ENCODE measurements at places on chromosomes 2 and 18. TPM values are rescaled to one million over a fixed set of nuclear protein-coding genes. Genes with fewer than 3 reads are reported as not detected.

The SLC30A3 gene
- polyA plus RNA-seq = 2.2 TPM

DNA sequence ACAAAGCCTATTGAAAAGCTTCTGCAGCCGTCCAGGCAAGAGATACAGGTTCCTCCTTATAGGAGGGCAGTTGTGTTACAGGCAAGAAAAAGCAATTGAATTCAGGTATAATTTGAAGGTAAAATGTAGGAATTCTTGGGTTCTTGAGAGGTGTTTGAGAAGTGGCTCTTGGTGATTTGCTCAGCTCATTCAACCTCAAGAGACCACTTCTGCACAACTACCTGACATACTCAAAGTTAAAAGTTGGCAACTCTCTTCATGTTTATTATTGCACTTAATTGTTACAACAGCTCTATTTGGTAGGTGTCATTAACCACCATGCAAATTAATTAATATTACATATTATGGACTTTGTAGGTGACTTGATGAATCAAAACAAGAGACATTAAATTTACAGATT, 753.2 kb downstream of the ADCYAP1 start:
- DNase-seq = no peak

DNA sequence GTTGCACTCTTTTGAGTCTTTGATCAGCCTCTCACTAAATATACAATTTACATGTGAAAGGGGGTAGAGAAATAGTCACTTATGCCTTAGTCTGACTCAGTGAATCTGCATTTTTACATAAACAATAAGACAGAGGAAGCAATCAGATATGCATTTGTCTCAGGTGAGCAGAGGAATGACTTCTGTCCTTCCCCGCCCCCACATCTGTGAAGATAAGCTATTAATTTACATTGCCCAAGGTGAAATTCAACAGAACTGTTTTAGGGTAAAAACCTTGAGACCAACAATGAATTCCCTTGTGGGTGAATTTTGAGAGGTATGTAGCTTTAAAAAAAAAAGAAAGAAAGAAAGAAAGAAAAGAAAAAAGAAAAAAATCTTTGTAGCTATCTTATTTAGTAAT, 1302.9 kb upstream of the ACVR2A start:
- no peak for DNase-seq

DNA sequence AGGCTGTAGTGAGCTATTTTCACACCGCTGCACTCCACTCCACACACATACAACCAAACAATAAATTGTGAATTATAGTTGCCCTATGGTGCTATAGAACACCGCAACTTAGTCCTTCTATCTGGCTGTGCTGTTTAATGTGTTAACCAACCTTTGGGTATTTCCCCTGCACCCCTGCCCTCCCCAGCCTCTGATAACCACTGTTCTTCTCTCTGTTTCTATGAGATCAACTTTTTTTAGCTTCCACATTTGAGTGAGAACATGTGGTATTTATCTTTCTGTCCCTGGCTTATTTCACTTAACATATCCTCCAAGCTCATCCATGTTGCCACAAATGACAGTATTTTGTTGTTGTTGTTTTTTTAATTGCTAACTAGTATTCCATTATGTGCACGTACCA, 32.5 kb downstream of the TET3 start:
- no peak for DNase-seq

The TMEFF2 gene
- polyA plus RNA-seq = 13.7 TPM

The TTL gene
- polyA plus RNA-seq = 46.2 TPM

DNA sequence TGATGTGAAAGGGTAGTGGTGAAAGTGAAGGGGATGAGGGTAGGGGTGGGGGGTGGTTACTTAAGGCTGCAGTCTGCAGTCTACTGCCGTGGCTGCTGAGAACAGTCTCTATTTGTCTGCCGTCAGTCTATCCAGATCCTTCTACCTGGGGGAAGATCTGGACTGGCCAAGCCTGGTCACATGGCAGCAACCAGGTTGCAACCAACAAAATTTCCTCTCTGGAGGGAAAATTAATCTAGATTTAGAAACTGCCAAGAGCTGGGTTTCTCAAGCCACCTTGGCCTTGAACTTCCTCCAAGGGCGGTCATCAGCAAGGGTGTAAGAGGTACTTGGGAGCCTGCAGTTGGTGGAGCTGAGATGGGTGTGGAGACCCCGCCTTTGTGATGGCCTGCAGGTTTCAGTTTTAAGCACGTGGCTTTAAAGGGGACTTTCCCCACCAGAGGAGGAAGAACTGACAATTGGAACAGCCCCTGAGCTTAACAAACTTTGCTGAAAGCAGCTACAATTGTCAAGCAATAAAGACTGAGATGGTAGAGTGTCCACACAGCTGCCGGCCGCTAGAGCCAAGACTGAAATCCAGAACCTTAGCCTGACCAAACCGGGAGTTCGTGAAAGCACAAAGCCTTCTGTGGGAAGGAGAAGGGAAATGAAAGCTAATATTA, 31.4 kb upstream of the KCMF1 start:
- DNase-seq = no peak

DNA sequence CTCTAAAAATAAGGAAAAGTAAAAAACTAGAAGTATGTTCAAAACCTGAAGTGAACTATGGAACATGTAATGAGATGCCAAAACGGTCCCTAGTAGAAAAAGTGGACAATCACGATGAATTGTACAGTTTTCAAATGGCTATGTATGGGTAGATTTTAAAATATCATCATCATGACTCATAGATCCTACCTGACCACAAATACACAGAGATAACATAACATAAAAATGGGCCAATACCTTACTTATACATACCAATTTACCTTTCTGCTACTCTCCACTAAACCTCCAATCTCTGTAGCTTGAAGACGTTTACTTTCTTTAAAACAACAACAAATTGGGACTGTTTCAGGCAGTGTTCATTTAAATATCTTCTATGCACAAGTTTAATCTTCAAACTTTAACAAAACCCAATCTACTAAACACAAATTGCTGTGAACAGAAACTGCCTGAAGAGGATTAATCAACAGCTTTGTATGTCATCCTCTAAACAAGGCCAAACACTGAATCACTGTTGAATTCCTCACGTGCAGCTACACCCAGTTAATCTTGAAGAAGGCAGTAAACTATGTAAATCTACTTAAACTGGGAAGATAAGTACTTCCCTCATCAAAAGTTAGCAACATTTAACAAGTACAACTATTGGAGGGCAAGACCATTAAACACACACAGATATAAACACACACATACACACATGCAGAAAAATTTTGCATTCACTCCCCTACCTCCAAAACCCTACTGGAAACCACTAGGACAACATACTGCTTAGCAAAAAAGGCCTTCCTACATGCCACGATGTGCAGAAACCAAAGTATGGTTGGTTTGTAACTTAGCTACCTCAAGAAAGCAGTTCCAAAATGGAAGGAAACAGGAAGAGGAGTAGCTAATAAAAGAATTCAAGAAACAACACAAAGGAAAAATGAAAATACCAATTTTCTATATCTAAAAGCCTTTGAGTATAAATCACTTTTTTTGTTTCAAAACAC, 90.3 kb downstream of the RBMS1 start:
- no peak for DNase-seq

- DNase-seq = no peak
Observed at GRCh38 chr2:88746929-88747490, 55.5 kb downstream of the RPIA start.

- DNase-seq = no peak
Observed at GRCh38 chr2:185628985-185629384, 109.6 kb upstream of the FSIP2 start.
